ENCODE measurements at places on chromosomes 3 and 15. TPM values are rescaled to one million over a fixed set of nuclear protein-coding genes. Genes with fewer than 3 reads are reported as not detected.

DNA sequence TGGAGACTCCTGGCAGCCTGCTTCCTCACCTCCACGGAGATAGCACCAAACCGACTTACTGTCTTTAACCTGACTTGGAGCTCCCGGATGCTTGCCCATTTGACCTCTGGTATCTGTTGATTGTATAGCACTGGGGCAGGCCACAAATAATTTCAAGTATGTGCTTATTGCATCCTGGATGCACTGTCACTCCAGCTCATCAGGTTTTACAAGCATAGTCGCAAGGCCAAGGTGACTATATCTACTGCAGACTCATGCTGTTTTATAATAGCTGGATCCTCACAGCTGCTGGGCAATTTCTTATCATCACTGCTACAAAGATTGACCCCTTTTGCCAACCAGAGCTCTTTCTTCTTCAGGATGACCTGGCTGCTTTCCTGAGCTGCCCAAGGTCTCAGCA, 45.6 kb downstream of the PEX5L start:
- no peak for DNase-seq

DNA sequence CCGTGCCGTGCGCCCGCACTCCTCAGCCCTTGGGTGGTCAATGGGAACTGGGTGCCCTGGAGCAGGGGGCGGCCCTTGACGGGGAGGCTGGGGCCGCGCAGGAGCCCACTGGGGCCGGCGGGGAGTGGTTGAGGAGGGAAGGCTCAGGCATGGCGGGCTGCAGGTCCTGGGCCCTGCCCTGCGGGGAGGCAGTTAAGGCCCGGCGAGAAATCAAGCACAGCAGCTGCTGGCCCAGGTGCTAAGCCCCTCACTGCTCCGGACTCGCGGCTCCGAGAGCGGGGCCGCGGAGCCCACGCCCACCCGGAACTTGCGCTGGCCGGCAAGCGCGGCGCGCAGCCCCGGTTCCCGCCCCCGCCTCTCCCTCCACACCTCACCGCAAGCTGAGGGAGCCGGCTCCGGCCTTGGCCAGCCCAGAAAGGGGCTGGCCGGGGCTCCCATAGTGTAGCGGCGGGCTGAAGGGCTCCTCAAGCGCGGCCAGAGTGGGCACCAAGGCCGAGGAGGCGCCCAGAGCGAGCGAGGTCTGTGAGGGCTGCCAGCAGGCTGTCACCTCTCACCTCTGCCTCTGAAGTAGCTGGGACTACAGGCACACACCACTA, 7.8 kb downstream of the GP9 start:
- DNase-seq: no peak

DNA sequence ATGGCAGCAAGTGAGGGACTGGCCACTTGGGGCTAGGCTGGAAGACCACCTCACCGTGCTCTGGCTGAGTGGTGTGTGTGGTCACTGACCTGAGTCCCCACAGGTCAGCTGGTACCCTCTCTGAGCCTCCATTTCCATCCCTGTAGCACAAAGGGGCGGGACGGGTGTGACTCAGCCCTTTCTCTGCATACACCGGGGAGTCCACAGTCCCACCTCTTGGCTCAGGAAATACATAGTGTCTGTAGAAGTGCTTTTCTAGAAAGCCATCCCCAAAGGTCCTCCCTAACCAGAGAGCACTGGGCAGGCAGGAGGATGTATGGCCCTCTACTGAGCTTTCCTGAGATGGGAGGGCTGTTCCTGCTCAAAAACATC, 27.2 kb downstream of the WNT7A start:
- no peak for DNase-seq

DNA sequence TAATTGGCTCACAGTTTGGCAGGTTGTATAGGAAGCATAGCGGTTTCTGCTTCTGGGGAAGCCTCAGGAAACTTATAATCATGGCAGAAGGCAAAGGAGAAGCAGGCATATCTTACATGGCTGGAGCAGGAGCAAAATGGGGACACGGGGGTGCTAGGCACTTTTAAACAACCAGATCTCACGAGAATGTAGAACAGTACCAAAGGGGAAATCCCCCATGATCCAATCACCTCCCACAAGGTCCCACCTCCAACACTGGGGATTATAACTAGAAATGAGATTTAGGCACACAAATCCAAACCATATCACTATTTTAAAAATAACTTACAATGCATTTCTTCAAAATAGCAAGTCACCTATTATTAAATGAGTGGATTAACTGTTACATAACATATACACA, 47.1 kb upstream of the ANKRD28 start:
- DNase-seq: no peak

DNA sequence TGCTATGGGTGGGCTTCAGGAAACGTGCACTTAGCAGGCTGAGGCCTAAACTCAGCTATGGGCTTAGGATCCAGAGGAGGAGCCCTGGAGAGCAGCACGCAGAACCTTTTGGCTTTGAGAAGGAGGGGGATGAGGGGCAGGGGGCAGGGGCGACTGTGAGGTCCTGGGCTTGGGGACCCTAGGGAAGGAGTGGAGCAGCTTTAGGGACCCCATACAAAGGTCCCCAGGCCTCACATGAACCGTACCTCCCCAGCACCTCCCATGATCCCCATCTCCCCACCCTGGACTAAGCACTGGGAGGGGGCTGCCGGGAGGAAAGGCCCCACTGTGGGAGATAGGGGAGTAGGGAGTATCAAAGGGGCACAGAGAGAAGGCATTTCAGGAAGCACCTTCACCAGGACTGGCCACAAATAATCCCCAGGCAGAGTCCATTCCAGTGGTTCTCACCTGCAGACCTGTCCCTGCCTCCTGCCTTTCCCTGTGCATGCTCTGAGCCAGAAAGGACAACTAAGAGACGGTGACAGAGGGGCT, 62.0 kb upstream of the KLF13 start:
- peak; percentile 45 for DNase-seq

DNA sequence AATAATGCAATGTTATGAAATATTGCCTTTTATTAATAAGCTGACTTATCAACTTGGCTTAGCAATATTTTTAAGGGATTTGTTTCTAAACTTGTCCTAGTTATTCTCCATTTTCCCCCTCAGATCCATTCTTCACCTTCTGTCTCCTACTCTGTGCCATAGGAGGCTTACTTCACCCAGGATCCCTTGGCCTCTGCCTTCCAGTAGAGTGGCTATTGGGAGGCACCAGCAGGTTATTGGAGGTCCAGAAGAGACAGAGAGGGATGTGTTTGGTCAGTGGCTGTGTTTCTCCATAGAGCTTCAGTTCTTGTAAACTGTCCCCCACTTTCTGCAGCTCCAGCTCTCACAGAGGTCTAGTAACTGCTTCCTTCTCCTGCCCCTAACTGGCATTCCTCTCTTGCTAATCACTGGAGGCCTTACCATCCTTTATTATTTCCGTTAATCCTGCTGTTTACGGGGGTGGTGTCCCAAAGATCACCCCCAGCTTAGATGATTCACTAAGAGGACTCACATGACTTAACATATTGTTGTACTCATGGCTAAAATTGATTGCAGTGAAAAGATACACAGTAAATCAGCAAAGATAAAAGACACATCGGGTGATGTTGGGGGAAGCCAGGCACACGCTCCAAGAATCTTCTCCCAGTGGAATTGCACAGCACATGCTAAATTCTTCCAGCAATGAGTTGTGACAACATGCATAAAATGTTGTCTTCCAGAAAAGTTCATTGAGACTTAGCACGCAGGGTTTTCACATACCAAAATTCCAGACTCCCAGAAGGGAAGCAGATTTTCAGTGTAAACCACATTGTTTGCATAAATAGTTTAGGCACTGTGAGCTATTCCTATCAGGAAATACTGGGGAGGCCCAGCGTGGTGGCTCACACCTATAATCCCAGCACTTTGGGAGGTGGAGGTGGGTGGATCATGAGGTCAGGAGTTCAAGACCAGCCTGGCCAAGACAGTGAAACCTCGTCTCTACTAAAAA, 67.5 kb downstream of the RPL22L1 start:
- DNase-seq: no peak

DNA sequence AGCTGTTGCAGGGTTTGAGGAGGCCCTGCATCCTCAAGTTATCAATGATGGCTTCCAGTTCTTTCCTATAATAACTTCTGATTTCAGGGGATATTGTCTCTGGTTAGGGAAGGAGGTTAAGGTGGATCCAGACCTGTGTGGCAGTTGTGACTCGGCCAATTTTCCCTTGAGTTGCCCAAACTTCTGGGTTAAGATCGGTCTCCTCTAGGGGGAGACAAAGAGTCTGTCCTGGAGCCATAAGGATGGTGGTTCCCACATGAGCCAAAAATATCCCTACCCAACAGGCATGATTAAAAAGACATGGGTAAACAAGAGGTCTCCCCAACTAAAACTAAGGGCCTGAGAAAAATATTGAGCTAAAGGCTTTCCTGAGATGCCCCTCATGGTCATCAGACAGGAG, 227.5 kb upstream of the MDFIC2 start:
- DNase-seq: no peak

GRCh38 chr3:54846119-54846518, 81.7 kb downstream of the LRTM1 start:
- no peak for DNase-seq

- DNase-seq: no peak
These were observed 155.9 kb upstream of the FEZF2 start for GRCh38 chr3:62529230-62529629.

IL5RA gene
- not detected for total RNA-seq

WDR6 gene
- 115 TPM for total RNA-seq

ZNF501 gene
- not detected for total RNA-seq

ST3GAL6 gene
- total RNA-seq: 2.7 TPM

CCDC54 gene
- not detected for total RNA-seq

ZDHHC23 gene
- total RNA-seq: 4.4 TPM

IQCF5 gene
- total RNA-seq: not detected

TLR9 gene
- total RNA-seq: not detected

CORO2B gene
- total RNA-seq: 11.0 TPM

Measured in ascending aorta (tissue), 2 donors.